ENCODE measurements at places on chromosomes 2 and 18. TPM values are rescaled to one million over a fixed set of nuclear protein-coding genes. Genes with fewer than 3 reads are reported as not detected.

Gene DSEL
- total RNA-seq: not detected

Gene COL3A1
- not detected for total RNA-seq

Gene QPCT
- total RNA-seq: 0.54 TPM

Gene RAX
- total RNA-seq: not detected

Gene TCF23
- total RNA-seq: 0.05 TPM

Gene TSGA10
- total RNA-seq: 5.9 TPM

Gene OTX1
- total RNA-seq: not detected

Gene CLIP4
- 29.4 TPM for total RNA-seq

Gene GALNT13
- total RNA-seq: not detected

Gene KLHL41
- total RNA-seq: not detected

Gene SCLY
- 55.5 TPM for total RNA-seq

Gene DNAJC5G
- not detected for total RNA-seq

Gene VWA3B
- total RNA-seq: not detected

Gene CREG2
- 0.24 TPM for total RNA-seq

Gene CAPN10
- 59.7 TPM for total RNA-seq

Gene KLHL29
- total RNA-seq: 2.2 TPM

Gene CYP26B1
- not detected for total RNA-seq

Gene TUBA4B
- not detected for total RNA-seq

Gene FSHR
- not detected for total RNA-seq
